ENCODE measurements at places on chromosomes 7 and 10.

GRCh38 chr10:85673270-85673669, 693.3 kb downstream of the GRID1 start:
- DNase-seq = no peak

GRCh38 chr10:43173120-43173519, 34.9 kb downstream of the CSGALNACT2 start:
- no peak for DNase-seq

DNA sequence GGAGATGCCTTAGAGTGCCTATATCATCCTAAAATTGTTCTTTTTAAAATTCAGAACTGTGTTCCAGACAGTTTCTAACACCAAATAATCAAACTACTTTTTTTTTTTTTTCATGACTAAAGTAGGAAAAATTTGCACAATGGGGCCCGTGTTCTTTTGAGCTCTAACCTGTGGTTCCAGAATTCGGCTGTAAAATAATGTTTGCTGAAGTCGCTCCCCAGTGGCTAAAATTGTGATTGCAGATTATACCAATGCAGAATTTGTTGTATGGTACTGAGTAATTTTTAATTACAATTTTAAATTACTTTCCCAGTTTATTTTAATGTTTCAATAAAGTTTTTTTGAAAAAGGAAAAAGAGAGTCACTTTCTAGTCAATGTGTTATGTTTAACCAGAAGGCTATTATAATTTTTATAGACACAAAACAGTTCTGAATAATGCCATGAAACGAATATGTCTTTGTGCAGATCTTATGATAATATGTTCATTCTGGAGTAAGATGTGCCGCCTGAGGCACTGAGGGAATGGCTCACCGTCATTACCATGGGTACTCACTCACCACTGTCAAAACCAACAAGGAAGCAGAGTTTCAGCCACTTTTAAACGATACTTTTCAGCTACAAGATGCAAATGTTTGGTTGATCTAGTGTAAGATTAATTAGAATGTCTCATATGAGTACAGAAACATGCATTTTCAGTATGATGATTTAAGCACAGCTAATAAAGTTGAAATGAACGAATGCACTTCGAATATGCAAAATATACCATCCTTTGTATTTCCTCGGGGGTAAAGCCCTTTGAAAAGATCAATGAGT, 173.6 kb downstream of the PRKCQ start:
- no peak for DNase-seq

GRCh38 chr7:38428041-38428440, 154.6 kb upstream of the TARP start:
- DNase-seq = no peak

GRCh38 chr7:139118805-139119485, 9.4 kb upstream of the ZC3HAV1 start:
- no peak for DNase-seq

DNA sequence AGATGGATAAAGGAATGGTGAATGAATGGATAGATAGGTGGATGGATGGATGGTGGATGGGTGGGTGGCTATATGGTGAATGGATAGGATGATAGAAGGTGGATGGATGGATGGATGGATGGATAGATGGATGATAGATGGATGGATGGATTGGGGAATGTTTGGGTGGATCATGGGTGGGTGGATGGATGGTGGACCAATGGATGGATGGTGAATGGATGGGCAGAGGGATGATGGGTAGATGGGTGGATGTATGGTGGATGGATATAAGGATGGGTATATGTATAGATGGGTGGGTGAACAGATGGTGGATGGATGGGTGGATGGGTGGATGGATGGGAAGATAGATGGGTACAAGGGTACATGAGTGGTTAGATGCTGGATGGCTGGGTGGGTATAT, 322.4 kb downstream of the ADARB2 start:
- DNase-seq = no peak

DNA sequence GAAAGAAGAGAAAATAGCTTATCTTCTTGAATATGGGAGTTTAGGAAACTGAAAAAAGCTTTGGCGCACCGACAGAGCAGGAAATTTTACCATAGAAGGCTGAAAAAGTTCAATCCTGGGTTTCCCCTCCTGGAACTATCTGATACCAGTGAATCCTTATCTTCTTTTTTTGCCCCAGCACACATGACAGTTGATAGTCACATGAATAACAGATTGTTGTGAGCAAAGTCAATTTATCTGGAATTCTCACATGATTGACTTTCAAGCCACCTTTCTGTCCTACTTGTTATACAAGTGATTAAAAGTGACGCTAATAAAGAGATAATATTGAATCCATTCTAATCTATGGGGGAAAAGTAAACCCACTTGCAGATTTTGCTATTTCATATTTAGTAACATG, 365.8 kb upstream of the NPVF start:
- no peak for DNase-seq

- no peak for DNase-seq
Measured at GRCh38 chr10:53314876-53315275, 542.3 kb upstream of the MBL2 start.

GRCh38 chr7:108813251-108814014, 243.8 kb downstream of the DNAJB9 start:
- no peak for DNase-seq

GRCh38 chr10:88253622-88254021, 329.5 kb downstream of the RNLS start:
- DNase-seq = peak; percentile 63

- DNase-seq = no peak
Measured at GRCh38 chr10:11231285-11231684, 213.6 kb downstream of the CELF2 start.

DNA sequence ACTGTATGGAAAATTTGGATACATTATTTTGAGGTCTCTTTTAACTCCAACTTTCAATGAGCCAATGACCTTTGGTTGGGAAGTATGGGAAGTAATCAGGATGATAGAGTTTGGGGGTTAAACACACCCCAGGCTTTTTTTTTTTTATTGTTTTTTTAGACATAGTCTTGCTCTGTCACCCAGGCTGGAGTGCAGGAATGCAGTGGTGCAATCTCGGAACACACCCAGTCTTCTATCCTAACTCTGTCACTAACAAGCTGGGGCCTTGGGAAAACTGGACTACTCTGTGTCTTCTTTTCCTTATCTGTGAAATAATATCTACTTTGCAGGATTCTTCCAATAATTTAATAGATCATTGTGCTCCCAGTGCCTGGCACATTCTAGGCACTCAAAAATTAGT, 37.6 kb upstream of the AGBL3 start:
- DNase-seq = no peak

DNA sequence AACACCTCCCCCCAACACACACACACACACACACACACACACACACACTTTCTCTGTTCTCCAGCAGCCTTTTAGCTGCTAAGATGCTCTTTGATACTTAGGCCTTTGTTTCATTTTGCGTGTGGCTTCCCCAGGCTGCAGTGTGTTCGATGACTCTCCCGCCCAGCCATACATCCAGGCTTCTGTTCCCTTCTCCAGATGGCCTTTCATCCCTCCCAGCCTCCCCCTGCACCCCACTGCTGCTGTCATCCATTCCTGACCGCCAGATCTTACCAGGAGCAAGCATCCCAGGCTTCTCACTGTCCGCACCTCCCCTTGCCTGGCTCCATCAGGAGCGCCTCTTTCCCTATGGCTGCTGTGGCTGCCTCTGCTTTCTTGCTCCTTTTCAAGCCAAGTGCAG, 77.8 kb upstream of the PPIF start:
- DNase-seq = no peak

Measured in pancreas (tissue), 10 donors.